ENCODE measurements at places on chromosomes 13 and 19. TPM values are rescaled to one million over a fixed set of nuclear protein-coding genes. Genes with fewer than 3 reads are reported as not detected.

Gene NCR1
- total RNA-seq: not detected

Gene OVOL3
- 0.15 TPM for total RNA-seq

Gene KIR3DL2
- not detected for total RNA-seq

Gene ZSCAN1
- not detected for total RNA-seq

Gene FXYD5
- total RNA-seq: 227 TPM

Gene CCDC106
- total RNA-seq: 18.8 TPM

Gene APOC1
- 132 TPM for total RNA-seq

Gene SBSN
- 2.5 TPM for total RNA-seq

Gene CBY2
- total RNA-seq: not detected

Gene NOVA2
- total RNA-seq: 0.12 TPM

Gene LILRA1
- not detected for total RNA-seq

Gene SIGLEC8
- total RNA-seq: not detected

Gene TMEM255B
- total RNA-seq: 0.65 TPM

Gene ZNF492
- not detected for total RNA-seq

Gene ZNF99
- total RNA-seq: not detected

Gene DACT3
- 0.39 TPM for total RNA-seq

Gene GPALPP1
- total RNA-seq: 10.5 TPM

Gene CEACAM3
- not detected for total RNA-seq

Gene TARM1
- not detected for total RNA-seq

Gene SLC25A42
- total RNA-seq: 0.69 TPM

Gene CACNG8
- 1.2 TPM for total RNA-seq

Gene LINGO3
- not detected for total RNA-seq

Gene KLF16
- total RNA-seq: 24.8 TPM

Gene CYP4F8
- total RNA-seq: not detected

Gene ZNF440
- not detected for total RNA-seq

Gene CLEC4G
- not detected for total RNA-seq

Gene C19orf18
- total RNA-seq: not detected

Gene HSPB6
- 0.27 TPM for total RNA-seq

Gene FGF21
- total RNA-seq: not detected

Gene PTH2
- total RNA-seq: not detected

Gene RYR1
- 4.8 TPM for total RNA-seq

Gene APC2
- 1.2 TPM for total RNA-seq

Gene ZNF880
- total RNA-seq: 0.70 TPM

Gene SCN1B
- total RNA-seq: 19.9 TPM

Gene LRRC63
- not detected for total RNA-seq

Gene SYNE4
- 0.27 TPM for total RNA-seq

Gene USHBP1
- total RNA-seq: not detected

Gene ZNF534
- not detected for total RNA-seq

Gene ZNF576
- 21.9 TPM for total RNA-seq

Gene CNFN
- 51.3 TPM for total RNA-seq

Gene CCDC169
- 0.35 TPM for total RNA-seq

Gene KIR3DL1
- not detected for total RNA-seq

Gene SHISA7
- 0.02 TPM for total RNA-seq

Gene NLRP7
- total RNA-seq: not detected

All from A549 treated with CORT108297 at 1 μM for 4 hours (cell line).